Activated naive CD4-positive, alpha-beta T cell treated with Interleukin-2 at 50 U/mL for 16 hours (primary cell): ENCODE measurements at places on chromosomes 11 and 22.
A peak's percentile ranks its signal among the peaks of the same experiment; 100 is the strongest.

DNA sequence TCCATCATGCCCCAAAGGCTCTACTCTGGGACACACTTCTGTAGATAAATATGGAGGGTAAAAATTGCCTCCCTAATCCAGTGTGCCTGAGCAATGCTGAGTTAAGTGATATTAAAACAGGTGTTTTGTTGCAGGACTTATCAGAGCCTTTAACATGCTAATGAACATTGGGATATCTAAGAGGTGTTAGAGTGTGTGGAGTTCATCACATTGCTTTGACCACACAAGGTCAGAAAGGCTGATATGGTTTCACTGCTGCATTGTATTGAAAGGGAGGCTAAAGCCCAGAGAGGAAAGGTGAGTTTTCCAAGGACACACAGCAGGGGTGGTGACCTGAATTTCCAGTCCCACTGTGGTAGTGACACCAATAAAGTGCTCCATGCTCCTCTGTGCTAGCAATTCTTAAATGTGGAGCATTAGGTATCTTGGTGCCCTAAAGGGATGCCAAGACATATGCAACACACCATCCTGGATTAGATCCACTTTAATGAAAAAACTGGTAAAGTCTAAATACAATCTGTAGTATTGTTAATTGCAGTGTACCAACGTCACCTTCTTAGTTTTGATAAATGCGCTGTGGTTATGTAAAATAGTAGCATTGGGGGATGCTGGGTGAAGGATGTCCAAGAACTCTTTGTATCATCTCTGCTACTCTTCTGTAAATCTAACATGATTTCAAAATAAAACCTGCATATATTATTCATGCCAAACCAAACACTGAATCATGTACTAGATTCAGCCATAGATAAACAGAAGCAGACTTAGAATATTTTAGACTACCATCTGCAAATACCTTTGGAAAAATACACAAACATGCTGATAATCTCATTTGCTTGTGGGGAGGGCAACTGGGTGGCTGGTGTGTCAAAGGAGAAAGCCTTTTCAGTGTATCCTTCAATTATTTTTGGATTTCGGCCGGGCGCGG lies 45.8 kb downstream of the MIAT start:
- no peak for DNase-seq

DNA sequence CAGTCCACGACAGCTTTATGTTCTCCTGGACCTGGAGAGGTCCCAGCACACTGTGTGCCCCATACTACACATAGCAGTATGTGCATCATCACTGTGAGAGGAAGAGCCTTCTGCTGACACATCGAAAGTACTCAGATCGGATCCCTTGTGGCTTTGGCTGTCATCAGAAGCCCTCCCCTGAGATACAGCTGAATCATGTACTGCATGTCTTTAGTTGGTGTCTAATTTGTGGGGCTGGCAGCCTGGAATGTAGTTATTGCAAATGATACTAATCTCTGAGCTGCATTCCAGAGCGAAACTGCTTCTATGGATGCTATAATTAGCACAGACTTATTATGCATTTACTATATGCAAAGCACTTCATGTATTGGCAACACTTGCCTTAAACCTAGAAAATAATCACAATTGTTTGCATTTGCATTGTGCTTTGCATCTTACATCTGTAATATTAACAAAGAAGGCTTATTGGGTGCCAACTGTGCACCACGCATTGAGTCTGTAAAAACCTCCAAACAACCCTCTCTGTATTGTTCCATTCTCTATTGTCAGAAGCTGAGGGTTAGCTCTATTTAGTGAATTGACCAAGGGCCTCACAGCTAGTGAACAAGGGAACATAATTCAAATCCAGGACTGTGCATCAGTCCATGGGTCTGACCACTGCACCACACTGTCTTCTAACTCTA lies 89.2 kb upstream of the CRTAM start:
- DNase-seq = peak; percentile 67

- peak; percentile 48 for DNase-seq
Measured at GRCh38 chr22:31488988-31489617, 539 bp downstream of the EIF4ENIF1 start.

GRCh38 chr11:90629229-90629806 lies 406.5 kb upstream of the CHORDC1 start:
- no peak for DNase-seq

- no peak for DNase-seq
Measured at GRCh38 chr11:64674774-64675173, 48.2 kb downstream of the NRXN2 start.

DNA sequence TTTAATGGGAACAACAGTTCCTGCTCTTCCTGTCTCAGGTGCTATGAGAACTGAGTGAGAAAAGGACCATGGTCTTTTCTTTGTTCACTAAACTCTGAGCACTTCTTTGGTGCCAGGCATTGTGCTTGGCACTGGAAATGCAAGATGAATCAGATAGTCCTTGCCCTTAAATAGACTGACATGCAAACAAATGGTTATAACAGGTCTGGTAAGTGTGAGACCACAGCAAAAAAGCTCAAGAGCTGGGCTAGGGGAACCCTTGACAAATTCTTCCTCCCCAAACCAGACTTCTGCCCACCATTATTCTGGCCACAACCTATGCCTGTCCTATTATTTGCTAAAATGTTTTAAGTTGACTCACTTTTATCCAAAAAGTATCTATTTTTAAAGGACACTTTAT lies 5.1 kb downstream of the SLC43A3 start:
- DNase-seq = no peak

- peak; percentile 74 for DNase-seq
Measured at GRCh38 chr11:130213143-130213978, 53.8 kb downstream of the ST14 start.

GRCh38 chr11:60394666-60395380 lies 1.4 kb upstream of the MS4A14 start:
- DNase-seq = no peak

DNA sequence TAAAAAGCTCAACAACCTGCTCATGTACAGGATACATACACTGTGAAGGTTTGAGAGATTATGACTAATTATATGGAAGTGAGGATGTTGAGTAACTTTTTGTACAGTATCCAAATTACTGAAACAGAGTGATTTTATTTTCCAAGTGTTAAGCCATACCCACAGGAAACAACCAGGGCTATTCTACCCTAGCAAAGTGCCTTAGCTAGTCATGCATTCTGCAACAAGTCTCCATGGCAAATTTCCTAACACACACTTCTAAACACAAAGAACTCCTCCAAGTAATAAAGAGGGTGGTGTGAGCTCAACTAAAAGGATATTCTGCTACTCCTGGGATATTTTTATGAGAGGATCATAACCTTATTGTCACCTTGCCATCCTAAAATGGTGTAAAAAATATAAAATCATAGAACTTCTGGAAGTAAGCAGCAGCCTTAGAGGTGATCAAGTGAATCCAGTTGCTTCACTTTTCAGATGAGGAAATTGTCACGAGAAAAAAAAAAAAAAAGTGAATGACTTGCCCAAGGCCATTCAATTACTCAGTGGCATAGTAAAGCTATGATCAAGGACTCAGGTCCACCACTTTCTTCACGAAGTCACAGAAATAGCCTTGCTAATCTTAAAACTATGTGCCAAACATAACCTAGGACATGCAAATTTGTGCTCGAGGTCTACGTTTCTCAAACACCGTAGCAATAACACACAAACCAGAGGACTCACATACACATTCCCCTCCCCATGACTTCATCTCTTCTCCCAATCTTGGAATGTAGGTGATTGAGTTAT lies 4.2 kb downstream of the LGR4 start:
- no peak for DNase-seq

GRCh38 chr22:19641254-19641982 lies 72.9 kb upstream of the SEPTIN5 start:
- DNase-seq = no peak

- DNase-seq = no peak
Measured at GRCh38 chr11:126589492-126589803, 234.0 kb downstream of the ST3GAL4 start.

GRCh38 chr11:97963528-97964331 lies 1057.0 kb upstream of the CNTN5 start:
- no peak for DNase-seq

GRCh38 chr22:38136607-38137006 lies 26.1 kb upstream of the BAIAP2L2 start:
- no peak for DNase-seq

- no peak for DNase-seq
Measured at GRCh38 chr22:19800761-19801244, 40.2 kb downstream of the TBX1 start.

GRCh38 chr11:80118073-80118472 lies 677.2 kb upstream of the TENM4 start:
- no peak for DNase-seq

- DNase-seq = no peak
Measured at GRCh38 chr22:28600546-28601143, 79.0 kb downstream of the TTC28 start.

- DNase-seq = no peak
Measured at GRCh38 chr11:13577881-13578280, 82.1 kb upstream of the PTH start.

DNA sequence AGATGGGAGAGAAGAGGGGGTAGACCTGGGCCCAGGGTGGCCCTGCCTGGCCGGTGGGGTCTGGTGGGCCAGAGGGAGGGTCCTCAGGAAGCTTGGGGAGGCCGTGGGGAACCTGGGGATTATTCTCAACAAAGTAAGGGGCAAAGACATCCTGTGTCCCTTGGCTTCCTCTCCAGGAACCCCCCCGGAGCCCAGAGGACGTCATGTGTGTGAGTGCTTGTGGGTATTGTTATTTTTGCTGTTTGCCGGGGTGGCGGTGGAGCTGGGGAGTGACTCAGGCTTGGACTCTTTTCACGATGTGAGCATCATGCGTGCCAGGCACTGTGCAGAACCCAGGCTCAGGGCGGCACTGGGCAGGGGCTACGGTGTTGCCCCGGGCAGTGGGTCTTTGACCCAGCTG lies 982 bp upstream of the SHANK3 start:
- no peak for DNase-seq

DNA sequence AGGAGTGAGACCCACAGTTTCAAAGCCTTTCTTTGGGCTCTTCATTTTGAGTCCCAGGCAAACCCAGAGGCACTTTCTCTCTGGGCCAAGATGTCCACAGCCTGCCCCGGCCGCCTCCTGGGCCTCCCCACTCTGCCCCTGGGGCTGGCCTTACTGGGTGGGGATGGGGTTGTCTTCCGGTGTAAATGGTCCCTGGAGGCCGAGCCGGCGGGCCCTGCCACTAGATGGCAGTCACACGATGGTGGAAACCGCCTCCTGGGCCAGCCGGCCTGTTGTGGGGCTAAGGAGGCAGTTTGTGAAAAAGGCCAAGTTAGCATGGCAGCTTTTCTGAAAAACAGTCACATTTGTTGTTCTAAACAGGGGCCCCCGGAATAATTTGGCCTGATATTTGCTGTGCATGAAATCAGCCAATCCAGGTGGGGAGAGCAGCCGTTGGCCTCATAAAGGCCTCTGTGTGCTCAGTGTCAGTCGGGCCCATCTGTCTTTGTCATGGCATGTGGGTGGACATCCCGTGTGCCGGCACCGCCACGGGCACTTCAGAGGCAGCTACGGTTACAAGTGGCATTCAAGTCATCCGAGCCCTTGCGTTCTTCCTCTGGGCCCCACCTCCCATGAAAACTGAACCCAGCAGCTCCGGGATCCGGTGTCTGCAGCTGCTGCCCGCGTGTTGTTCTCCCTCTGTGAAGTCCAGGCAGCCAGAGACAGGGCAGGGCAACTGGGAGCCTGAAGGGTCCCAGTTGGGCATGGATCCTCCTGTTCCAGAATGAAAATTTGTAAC lies 6.5 kb downstream of the MRPL23 start:
- DNase-seq = no peak

GRCh38 chr11:134543241-134543640 lies 131.2 kb upstream of the B3GAT1 start:
- no peak for DNase-seq

DNA sequence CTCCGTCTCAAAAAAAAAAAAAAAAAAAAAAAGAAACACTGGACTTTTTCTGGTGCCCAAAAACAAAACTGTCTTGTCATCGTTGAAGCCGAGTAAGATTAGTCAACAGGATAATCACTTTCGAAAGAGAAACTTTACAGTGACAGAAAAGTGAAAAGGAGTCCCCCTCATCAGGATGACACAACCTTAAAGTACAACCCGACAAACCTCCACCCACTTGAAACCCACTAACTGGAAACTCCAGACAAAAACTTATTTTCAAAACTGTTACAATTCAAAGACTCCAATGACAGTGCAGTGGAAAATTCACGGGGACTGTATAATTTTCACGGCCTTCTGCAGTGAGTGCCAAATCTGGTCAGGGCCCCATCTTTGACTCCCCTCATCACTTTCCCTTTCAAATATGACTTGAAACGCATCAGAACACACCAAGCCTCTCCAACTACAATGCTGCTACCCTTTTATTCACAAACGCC lies 1.3 kb downstream of the DENND5A start:
- DNase-seq = peak; percentile 60

DNA sequence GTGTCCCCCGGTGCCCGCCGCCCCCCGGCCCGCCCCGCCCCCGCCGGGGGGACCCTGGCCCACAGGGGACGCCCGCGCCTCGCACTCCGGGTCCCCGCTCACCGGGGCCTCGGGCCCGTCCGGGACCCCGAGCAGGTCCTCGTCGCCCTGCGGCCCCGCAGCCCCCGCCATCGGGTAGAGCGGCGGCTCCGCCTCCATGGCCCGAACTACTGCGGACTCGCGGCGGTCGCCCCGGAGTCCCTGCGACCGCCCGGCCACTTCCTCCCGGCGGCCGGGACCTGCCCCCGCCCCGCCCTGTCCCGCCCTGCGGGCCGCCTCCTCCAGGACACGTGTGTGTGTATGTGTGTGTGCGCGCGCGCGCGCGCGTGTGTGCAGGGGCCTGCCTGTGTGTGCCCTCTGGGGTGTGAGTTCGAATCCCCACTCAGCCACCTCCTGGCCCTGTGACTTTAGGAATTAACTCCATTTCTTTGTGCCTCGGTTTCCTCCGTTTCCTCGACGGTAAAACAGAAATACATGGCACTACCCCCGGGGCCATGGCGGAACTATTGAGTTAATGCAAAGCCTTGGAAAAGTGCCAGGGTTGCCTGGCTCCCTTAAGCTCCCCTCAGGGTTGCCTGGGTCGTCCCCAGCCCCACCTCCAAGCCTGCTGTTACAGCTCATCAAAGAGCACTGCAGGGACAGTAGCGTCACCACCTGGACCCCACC lies at the start of gene UNC93B1:
Gene UNC93B1 (minus strand): TSS at position 252 of the 705 bp plus-strand sequence. CDS start 54 bp downstream, at position 198.
- peak; percentile 84 for DNase-seq
